Activated CD4-positive, alpha-beta T cell treated with anti-CD3 and anti-CD28 coated beads for 1 hour (primary cell): ENCODE measurements at places on chromosomes 5 and 9.

- DNase-seq: no peak
These were observed 23.2 kb upstream of the GOLGA1 start for GRCh38 chr9:124964056-124964455.

DNA sequence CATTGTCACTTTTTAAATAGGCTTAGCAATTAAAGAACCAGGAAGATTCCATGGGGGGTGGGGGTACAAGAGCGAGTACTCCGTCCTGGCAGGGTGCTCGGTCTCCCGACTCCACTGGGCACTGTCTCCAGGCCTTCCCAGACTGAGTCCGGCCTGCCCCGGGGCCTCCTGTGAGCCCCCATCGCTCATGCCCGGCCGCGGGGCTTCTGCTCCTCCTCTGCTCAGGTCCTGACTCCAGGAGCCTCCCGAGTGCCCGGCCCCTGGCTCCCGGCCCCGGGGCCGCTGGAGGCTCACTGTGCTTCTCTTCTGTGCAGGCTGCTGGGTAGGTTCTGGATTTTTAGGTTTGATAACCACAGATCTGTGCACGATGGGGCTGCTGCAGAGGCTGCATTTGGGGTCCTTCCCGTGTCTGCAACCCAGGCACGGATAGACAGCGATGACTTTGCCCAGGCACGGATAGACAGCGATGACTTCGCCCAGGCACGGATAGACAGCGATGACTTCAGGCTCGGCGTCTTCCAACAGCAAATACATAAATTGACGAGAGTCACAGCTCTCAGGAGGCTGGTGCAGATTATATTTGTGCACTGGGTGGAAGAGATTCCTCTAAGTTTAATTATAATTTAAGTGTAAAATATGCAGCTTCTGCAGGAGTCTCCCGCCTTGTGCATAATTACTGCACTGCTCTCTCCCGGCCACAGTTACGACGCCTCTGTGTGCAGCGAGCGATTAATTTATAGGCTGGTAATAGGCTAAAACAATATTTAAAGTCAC, 74.8 kb upstream of the RXRA start:
- no peak for DNase-seq

DNA sequence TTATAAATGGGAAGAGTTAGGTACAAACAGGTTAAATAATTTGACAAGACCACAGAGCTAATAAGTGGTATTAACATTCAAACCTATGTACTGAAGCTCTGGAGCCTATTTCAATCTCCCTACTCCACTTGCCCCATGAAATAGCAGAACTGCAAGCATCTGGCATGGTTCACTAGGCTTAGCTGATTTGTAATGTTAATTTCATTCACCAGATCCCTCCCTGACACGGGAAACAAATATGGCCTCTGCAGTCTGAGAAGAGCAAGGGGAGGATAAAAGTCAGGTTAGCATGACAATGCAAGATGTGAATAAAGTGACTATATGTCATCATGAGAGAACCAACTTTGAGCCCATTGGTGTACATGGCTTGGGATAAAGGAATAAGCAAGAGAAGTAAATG, 428.8 kb downstream of the BRINP1 start:
- DNase-seq: no peak

DNA sequence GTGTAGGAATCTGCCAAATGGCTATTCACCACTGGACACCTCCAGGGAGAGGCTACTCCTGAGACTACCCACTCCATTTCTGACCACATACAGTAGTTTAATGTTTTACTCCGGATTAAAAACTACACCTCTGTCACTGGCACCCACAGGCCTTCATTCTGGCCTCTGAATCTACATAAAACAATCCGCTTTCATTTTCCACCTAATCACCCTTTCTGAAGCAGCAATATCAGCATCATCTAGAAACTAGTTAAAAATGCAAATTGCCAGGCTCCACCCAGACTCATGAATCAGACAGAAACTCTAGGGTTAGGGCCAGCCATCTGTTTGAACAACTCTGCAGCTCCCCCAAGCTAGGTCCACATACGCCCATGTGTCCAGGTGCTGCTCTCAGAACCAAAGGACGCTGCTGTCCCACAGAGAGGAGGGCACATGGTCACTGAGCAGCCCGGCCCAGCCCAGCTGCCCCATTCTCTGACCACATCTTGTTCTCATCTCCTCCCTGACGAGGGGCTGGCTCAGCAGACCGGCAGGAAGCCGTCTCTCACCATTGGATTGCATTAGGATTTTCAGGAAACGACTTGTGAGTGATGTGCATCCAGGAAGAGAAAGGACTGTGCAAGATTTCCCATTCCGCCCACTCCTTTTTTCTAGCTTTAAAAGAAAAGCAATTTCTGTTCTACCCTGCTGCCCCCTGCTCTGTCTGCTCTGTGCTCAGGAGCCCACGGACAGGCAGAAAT, 34.7 kb downstream of the ADAM19 start:
- peak; percentile 15 for DNase-seq

- no peak for DNase-seq
These were observed 5.5 kb upstream of the ITK start for GRCh38 chr5:157175071-157175612.

GRCh38 chr9:69532396-69532795, 139.8 kb downstream of the APBA1 start:
- DNase-seq: no peak

DNA sequence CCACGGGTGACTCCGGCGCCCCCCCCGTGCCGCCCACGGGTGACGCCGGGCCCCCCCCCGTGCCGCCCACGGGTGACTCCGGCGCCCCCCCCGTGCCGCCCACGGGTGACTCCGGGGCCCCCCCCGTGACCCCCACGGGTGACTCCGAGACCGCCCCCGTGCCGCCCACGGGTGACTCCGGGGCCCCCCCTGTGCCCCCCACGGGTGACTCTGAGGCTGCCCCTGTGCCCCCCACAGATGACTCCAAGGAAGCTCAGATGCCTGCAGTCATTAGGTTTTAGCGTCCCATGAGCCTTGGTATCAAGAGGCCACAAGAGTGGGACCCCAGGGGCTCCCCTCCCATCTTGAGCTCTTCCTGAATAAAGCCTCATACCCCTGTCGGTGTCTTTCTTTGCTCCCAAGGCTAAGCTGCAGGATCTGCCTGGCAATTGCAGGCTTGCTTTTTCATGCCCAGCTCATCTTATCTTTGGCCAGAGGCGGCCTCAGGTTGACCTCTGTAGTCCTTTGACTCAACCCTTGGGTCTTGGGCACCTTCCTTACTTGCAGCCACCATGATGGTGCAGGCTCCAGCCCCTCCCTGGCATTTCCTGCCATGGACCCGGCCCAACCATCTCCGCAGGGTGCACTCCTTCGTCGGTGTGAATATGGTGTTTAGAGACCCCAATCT, 9.8 kb downstream of the CEL start:
- no peak for DNase-seq

GRCh38 chr5:175642998-175643397, 14.9 kb upstream of the HRH2 start:
- no peak for DNase-seq

- DNase-seq: peak; percentile 22
These were observed 64.6 kb downstream of the ABCA1 start for GRCh38 chr9:104863180-104863883.

DNA sequence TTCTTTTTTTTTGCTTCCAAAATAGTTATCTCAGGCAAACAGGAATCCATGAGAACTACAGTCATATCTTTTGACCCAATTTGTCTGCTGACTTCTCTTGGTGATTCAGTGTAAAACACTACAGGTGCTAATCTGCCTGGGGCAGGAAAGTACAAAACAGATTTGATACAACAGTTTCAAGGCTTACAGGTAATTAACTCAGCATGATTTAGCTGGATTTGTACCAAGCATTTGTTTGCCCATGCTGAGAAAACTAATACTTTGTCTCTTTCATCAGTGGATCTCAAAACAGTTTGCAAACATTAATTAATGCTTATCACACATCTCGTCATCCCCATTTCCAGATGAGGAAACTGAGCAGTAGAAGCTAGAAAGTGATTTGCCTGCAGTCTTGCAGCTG, 312.5 kb upstream of the SEMA6A start:
- DNase-seq: no peak

DNA sequence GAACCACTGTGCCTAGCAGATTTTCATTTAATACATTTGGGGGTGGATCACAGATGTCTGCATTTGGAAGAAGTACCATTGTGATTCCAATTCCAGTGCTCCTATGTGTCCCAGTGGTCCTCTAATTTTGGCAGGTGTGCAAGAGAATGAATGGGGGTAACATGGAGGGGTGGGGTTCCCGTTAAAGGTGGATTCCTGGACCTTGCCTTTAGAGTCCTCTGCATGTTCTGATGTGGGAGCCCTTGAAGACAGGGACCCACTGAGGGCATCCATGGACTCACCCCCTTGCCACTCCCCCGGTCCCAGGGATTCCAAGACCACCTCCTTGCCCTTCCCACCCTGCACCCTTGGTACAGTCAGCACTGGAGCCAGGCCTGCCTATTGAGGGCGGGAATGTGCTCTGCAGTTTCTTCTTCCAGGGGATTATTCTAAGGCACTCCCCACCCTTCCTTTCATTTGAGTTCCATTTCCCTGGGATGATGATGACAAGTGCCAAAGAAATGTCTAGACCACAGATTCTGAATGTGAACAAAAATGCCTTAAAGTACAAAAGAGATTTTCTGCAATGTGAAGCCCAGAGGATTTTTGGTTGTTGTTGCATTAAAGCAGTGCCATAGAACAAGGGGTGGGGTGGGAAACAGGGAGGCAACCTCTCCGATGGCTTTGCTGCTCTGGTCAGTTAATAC, 119.4 kb upstream of the PTCH1 start:
- no peak for DNase-seq

- no peak for DNase-seq
These were observed 39.4 kb downstream of the UBE2QL1 start for GRCh38 chr5:6488021-6488420.

DNA sequence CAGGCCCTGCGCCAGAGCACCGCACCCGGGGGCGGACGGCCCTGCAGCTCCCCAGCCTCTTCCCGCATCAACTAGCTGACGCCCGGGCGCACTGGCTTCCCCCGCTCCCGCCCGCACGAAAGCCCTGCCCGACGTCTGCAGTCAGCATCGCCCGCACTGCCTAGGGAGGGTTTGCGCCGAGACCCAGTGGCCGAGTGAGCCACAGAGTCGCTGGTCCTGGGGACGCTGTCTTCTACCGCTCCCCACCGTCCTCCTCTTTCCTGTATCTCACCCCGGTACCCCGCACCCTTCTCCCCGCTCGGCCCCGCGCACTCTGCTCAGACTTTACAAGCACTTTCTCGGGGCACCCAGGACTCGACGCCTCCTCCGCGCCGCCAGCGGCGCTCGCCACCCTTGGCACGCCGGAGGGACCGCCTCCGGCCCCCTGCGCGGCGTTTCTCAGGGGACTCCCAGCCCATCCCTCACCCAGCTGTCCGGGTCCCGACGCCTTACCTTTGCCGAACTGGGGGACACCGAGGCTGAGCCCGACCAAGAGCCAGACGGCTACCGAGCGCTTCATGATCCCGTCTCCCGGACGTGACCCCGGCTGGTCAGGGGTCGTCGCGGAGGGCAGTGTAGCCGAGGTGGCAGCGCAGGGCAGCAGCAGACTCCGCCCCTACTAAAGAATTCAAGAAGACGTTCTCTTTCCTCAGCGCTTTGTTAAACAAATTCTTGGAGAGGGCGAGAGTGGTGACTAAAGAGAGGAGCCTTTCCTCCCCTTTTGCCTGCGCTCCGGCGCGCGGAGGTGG, 670 bp downstream of the EDIL3 start:
- DNase-seq: no peak

- no peak for DNase-seq
These were observed 37.6 kb upstream of the MTAP start for GRCh38 chr9:21764846-21765245.

DNA sequence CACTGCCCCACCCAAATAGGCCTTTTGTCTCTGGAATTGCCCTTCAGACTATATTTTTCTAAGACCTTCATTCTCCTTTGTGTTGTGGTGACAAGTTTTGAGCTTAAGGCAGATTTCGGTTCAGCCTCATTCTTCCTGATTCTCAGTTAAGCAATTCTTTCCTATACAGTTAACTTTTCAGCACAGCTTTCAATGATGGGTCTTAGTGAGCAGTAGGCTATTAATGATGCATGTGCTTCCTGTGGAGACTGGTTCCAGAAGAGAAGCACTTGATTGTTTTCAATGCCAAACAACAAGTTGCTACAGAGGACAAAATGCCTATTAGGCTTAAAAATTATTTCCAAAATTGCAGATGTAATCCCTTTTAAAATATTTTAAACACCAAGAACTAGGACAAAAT, 47.7 kb upstream of the TLX3 start:
- DNase-seq: no peak

- no peak for DNase-seq
These were observed 559.0 kb upstream of the TUSC1 start for GRCh38 chr9:26237256-26237655.

DNA sequence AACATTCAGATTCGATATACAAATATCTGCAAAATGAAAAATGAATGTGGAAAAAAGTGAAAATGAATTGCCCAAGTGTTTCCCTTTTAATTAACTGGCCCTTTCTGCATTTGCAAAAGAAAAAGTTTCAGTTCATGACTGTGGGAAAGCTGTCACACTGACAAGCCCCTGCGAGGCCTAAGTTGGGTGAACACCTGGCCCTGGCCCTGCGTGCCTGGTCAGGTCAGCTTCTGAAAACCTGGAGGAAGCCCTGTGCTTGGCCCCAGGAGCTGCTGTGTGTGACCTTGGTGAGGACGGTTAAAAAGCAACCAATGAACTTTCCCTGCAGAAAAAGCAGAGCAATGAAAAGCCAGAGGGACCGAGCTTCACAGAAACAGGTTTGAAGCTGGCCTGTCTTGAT, 41.0 kb upstream of the SHC3 start:
- no peak for DNase-seq

GRCh38 chr9:15553528-15553898, 670 bp downstream of the CCDC171 start:
- no peak for DNase-seq

GRCh38 chr5:75351139-75351926, 14.3 kb downstream of the HMGCR start:
- DNase-seq: no peak

DNA sequence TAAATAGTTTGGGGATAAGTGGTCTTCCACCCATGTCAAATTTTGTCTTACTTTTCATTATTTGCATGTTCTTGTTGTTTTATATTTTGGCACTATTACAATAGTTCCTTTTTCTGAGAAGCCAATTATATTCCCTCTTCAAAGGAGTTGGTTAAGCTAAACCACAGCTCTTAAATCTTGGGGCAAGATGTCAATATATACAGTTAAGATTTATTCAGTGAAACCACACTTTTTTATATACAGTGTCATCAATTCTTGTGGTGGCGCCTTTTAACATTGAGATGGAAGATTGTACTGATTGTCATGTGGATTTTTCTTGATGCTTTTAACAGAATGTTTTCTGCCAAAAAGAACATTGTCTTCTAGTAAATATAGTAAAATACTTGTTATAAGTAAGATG, 104.1 kb downstream of the MTREX start:
- DNase-seq: no peak

- no peak for DNase-seq
These were observed 183.2 kb downstream of the ACTL7B start for GRCh38 chr9:108672475-108673190.

GRCh38 chr9:17730899-17731298, 152.0 kb downstream of the SH3GL2 start:
- no peak for DNase-seq

- no peak for DNase-seq
These were observed 21.2 kb downstream of the OTULIN start for GRCh38 chr5:14685757-14686156.

- no peak for DNase-seq
These were observed 326.9 kb downstream of the SH3GL2 start for GRCh38 chr9:17905781-17906175.
